ENCODE measurements at places on chromosomes 1 and 21.

DNA sequence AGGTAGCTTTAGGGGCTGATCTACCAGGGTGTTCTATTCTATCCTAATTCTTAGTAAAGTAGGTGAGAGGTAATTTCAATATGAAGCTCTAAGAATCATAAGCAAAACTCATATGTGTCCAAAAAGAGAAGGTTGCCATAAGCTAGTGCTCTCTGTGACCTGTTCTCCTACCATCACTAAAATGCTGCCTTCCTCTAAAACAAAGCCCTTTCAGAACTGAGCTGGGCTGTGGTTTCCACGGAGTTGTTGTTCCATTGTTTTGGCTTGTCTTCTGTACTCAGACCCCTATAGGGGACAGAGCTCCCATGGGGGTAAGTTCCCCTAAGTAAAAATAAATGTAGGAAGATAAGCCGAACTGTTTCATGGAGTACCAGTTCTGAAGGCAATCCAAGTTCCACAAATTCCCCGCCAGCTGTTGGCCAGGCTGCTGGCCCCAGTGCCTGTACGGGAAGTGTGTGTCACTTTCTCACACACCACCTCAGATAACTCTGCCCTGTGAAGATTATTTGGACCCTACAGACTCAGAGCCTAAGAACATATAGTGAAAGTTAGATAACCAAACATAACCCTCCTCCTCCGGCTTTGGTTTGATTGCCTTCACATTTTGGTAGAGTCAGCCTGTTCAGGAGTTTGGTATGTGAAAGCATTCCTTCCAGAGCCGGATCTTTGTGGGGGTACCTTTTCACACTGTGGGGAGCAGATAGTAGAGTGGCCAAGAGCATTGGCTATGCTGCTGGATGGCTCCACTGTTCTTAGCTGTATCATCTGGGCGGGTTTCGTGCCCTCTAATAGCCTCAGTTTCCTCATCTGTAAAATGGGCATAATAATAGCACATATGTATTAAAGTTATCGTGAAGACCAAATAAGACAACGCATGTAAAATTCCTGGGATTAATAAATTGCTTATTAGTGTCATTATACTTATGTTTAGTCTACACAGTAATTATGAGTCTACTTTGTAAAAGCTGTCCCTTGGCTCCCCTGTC lies 10.8 kb downstream of the DPT start:
- no peak for DNase-seq

GRCh38 chr1:235326719-235327558 lies 1.0 kb downstream of the ARID4B start:
- DNase-seq: peak; percentile 33

DNA sequence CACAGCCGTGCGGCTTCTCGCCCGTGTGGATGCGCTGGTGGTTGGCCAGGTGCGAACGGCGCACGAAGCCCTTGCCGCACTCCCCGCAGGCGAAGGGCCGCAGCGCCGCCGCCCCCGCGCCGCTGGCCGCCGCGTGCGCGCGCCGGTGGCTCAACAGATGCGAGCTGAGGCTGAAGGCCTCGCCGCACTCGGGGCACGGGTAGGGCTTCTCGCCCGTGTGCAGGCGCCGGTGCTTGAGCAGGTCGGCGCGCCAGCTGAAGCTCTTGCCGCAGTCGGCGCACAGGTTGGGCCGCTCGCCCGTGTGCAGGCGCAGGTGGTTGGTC lies 24.9 kb downstream of the ZNF697 start:
- no peak for DNase-seq

GRCh38 chr1:59089036-59089798 lies 207.7 kb upstream of the FGGY start:
- no peak for DNase-seq

DNA sequence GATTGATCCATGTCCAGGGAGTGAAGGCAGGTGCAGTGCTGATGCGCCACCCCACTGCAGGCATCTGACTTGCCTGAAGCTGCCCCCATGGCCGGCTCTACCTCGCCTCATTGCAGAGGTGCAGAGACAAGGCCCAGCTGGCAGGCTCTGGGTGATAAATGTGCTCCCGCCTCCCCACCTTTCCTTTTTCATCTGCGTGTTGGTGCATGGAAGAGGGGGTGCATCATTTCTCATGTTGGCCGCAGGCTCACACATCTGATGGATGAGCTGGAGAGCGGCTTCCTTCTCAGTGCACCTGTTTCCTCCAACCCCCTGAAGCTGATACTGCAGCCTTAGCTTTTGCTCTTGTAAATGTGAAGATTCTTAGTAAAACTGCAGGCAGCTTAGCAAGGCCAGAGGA lies 306.0 kb upstream of the KAZN start:
- no peak for DNase-seq
